ENCODE measurements at places on chromosomes 1 and 21.

DNA sequence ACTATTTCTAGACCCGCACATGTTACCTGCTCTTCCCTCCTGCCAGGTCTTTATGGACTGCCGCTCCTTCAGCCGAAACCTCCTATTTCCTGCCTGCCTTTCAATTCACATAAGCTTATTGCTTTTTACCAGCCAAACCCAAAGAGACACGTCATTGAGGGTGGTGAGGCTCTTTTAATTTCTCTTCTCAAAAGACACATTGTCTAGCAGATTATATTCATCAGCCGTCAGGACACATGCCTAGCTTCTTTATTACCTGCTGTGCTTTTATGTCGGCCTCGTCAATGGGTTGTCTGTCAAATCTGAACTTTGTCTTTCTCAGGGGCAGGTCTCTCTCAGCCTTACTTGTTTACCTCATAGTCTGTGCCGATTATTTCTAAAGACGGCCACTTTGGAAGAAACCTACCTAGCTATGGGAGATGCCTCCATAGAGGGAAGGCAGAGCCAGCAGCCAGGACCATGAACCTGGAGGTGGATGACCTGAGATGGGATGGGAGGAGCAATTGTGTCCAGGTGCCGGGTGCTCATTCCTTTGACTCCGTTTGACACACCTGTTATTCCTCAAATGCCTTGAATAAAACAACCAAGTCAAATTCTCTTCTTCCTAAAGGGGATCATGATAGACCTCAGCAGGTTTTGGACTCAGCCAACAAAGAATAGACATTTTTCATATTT is 42.0 kb downstream of the ZBTB18 start:
- DNase-seq: no peak

- DNase-seq: no peak
Observed at GRCh38 chr1:61426254-61426653, 298.7 kb downstream of the TM2D1 start.

GRCh38 chr21:43879348-43880110 is 14.5 kb downstream of the AGPAT3 start:
- no peak for DNase-seq

DNA sequence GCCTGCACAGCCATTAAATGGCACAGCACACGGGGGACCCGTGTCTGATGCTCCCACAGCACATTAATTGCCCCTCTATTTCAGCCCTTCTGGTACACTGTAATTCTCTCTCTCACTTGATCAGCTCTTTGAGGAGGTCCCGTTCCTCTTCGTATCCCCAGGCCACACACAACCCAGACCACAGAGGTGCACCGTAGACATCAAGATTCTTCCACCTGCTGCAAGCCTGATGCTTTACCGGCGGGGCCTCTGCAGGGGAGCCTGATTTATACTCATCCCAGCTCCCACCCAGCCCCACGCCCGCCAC is 759 bp downstream of the SMYD3 start:
- DNase-seq: no peak

GRCh38 chr1:219587401-219587800 is 25.5 kb downstream of the ZC3H11B start:
- no peak for DNase-seq

- DNase-seq: no peak
Observed at GRCh38 chr21:25577424-25578055, 29.7 kb downstream of the MRPL39 start.

DNA sequence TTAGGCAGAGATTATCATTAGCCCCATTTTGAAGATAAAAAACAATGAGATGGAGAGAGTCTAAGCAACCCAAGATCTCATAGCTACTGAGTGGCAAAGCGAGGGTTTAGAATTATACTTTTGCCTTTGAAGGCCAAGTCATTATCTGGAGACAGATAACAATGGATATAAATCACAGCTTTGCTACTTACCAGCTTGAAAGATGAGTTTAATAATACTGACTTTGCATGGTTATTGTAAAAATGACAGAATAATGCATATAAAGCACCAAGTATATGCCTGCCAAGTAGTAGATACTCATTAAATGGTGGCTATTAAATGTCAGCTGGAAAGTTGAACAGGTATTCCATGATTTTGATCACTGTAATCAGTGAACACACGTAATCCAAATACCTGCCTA is 241.6 kb upstream of the SGIP1 start:
- no peak for DNase-seq

- DNase-seq: no peak
Observed at GRCh38 chr1:25716320-25716719, 83.7 kb upstream of the SELENON start.

- DNase-seq: no peak
Observed at GRCh38 chr1:93784538-93784937, 94.5 kb downstream of the DNTTIP2 start.

GRCh38 chr1:151475175-151475574 is 15.9 kb upstream of the POGZ start:
- DNase-seq: peak; percentile 96

GRCh38 chr1:85563139-85563538 is 17.4 kb upstream of the CCN1 start:
- no peak for DNase-seq

DNA sequence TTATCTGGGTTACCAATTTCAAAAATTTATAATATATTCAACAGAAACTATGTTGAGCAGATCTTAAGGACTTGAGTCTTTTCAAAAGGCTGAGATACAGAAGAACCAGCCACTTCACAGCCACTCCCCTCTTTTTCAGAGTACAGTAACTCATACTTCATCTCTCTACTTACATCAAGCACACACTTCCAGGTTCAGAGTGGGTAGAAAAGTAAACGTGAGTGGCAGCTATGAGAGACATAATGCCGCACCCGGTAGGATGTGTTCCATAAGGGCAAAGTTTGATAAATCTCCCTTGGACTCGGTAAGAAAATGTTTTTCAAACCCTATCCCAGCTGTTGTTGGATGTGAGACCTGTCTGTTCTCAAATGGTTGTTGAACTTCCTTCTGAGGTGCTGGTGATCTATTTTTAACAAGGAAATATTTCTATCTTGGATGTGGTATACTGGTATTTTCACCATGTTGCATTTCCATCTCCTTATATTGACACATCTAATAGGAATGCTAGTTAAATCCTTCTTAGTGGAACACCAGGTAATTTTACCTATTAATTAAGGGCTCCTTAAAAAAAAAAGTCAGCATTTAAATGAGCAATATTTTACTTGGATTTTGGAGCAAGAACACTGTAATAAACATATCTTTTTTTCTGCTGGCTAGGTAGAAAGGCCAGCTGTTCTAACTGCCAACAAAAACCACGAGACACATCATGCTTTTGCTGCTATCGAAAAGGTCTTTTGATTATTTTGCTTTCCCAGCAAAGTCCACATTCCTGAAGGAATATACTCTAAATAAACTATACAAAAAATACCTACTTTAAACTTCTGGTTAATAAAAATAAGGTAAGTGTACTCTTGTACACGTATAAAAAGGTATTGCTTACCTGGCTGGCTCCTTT is 28.2 kb downstream of the CNN3 start:
- DNase-seq: no peak

GRCh38 chr1:54159733-54160316 is 7.0 kb upstream of the CDCP2 start:
- DNase-seq: no peak

- no peak for DNase-seq
Observed at GRCh38 chr1:68745011-68745410, 248.1 kb upstream of the DEPDC1 start.

DNA sequence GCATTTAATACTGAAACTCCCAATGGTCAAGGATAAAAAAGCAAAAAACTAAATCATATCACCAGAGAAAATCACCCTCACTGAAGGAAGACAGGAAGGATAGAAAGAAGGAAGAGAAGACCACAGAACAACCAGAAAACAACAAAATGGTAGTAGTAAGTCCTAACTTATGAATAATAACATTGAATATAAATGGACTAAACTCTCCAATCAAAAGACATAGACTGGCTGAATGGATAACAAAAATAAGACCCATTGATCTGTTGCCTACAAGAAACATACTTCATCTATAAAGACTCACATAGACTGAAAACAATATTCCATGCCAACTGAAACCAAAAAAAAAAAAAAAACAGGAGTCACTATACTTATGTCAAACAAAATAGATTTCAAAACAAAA is 347.7 kb downstream of the NCAM2 start:
- no peak for DNase-seq

DNA sequence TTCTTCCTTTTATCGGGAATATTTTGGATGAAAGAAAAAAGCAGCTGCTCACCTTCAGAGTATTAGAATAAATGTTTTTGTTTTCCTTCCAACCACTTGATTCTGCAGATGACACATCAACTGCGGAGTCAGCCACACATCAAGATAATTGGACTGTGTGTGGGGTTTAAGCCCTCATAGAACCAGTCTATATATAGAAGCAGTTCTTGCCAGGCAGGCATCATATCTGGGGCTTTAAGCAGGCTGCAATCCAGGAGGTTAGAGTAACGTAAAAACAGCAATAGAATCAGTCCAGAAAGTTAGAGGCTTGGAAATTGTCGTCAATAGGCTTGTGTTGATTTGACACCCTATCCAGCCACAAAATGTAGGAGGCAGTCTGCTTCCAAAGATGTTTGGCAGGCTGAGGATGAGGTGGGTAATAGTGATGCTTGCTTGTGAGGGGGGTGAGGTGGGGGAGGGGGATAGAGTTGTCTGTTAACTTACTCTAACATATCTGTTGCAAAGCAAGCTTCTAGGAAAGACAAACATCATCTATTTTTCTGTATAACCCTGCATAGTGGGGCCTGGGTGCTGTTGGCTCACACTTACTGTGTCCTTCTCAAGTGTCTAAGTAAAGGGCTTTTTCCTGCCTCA is 64.8 kb downstream of the PEX14 start:
- DNase-seq: no peak

Data from GM12864 (cell line).